ENCODE measurements at places on chromosomes 1 and 21.

DNA sequence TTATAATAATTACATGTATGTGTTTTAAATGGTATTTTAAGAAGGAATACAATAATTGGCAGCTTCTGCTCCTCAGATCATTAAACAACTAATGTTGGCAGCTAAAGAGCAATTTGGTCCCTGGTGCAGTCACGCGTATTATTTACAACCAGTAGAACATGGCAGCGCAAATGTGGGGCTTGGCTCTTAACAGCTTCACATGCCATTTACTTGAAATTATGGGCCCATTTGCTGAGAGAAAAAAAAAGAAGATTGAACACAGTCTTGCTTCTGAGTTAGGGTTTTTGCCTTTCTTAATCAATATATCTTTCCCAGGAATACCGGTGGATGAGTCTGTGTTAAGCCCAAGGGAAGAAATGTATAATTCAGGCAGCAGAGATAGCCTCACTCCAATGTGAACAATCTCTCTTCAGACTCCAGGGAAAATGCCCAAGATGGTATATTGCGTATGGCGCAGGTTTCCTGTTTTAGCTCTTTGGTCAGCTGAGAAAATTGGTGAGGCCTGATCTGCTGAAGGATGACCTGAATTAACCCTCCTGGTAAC lies 174.5 kb downstream of the DISC1 start:
- no peak for DNase-seq

- peak; percentile 16 for DNase-seq
Measured at GRCh38 chr1:50348449-50349241, 74.6 kb downstream of the DMRTA2 start.

- DNase-seq: no peak
Measured at GRCh38 chr1:44655609-44656008, 18.7 kb downstream of the TMEM53 start.

- DNase-seq: no peak
Measured at GRCh38 chr1:102838016-102838415, 270.3 kb downstream of the COL11A1 start.

DNA sequence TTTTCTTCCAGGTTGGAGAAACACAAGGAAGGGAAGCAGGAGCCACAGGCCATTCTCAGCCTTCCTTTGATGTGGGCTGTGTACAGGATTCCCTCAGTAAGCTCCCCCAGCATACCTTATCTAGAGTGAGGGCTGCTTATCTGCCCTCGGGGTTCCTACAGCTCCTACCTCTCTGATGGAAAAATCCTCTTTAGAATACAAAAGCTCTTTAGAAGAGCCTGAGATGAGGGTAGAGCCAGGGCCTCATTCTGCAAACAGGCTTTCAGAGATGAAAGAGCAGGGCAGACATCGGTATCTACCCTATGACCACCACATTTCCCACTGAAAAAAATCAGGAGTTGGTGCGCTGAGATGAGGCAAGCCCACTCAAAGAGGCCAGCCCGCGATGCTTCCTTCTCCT lies 85.1 kb downstream of the PLPP3 start:
- DNase-seq: no peak

DNA sequence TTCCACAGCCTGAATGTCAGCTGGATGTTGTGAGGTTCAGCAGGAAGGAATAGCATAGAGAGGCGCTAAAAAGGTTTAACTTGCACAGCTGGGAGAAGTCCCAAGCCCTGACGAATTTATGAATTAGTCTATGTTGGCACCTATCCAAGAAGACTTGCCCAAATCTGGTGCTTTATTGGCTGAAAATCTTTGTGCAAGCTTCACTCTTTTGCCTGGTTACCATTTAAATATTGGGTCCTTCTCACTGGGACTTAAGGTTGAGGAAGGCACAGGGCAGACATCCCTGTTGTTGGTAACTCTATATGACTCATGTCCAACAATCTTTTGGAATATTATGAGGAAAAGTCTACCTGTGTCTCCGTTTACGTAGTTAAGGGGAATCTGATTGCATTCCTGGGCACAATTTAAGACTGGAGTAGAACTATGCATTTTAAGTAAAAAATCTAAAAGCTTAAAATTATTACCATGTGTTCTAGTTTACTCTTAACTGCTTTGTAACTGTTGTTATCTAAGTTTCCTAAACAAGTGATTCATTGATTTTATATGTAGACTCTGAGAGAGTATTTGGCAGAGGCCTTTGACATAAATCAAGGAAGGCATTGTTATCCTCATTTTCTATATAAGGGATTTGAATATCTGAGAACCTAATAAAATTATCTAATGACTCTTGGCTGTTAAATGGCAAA lies 181.7 kb upstream of the DPYD start:
- no peak for DNase-seq

- DNase-seq: no peak
Measured at GRCh38 chr1:100759188-100759587, 39.6 kb downstream of the VCAM1 start.

DNA sequence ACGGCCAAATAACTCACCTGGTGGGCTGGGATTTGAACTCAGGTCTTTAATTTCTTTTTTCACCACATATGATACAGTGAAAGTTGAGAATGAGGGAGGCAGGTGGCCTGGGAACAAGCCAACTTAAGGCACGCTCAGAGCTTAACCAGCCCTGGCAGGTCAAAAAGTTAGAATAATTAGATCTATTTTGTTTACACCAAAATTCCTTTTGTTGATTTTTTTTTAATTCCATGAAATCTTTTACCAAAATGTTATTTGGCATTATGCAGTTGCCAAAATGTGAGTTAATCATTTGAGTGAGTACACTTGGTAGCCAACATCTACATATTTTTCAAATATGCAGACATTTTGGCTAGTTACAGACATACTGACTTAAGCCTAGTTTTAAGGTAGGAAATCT lies 36.8 kb downstream of the LHX8 start:
- DNase-seq: no peak

GRCh38 chr1:81681601-81682266 lies 119.0 kb upstream of the ADGRL2 start:
- no peak for DNase-seq

- no peak for DNase-seq
Measured at GRCh38 chr1:232617237-232617636, 12.7 kb downstream of the SIPA1L2 start.

DNA sequence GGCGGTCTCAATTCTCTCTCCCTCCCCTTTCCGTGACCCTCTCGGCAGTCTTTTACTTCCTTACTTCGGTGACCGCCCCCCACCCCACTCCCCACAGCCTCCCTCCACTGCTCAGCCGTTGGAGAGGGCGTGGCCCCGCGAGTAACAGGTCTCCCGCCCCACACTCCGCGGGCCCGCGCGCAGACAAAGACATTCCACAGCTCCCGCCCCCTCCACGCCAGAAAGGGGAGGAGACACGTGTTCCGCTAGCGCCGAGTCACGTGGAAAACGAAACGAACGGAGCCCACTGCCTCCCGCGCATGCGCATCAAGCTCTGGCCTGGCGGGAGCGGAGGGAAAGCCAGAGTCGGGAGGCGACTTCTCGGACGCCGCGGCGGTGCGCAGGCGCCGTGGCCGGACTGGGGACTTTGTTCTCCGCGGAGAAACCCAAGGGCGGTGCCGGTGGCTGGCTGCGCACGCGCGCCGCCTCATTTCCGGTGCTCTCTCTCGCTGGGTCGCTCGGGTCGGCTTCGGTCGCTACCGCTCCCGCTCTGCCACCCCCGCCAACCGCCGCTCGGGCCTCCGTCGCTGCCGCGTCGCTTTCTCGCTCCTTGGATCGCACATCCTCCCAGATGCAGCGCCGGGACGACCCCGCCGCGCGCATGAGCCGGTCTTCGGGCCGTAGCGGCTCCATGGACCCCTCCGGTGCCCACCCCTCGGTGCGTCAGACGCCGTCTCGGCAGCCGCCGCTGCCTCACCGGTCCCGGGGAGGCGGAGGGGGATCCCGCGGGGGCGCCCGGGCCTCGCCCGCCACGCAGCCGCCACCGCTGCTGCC lies at the start of gene KHDRBS1:
Gene KHDRBS1, plus strand, starts transcription at position 483 of the 813 bp plus-strand sequence. Its CDS starts 128 bp downstream, at position 611.
- DNase-seq: peak; percentile 97
